ENCODE measurements at places on chromosomes 3 and 15.

DNA sequence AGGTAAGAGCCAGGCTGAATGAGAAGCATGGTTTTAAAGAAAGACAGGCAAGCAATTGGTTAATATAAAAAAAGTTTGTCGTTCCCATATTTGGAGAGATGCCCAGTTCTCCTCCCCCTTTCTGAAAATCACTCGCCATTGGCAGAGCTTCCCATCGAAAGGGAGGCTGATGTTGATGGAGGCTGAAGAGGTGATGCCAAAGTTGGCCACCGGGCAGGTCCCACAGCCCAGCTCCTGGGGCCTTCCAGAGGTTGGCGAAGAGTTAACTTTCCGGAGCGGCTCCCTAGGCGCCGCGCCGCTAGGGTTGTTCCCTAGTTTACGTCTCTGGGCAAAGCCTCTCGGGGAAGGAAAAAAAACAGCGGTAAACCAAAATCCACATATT, 793 bp downstream of the PCOLCE2 start:
- no peak for DNase-seq

DNA sequence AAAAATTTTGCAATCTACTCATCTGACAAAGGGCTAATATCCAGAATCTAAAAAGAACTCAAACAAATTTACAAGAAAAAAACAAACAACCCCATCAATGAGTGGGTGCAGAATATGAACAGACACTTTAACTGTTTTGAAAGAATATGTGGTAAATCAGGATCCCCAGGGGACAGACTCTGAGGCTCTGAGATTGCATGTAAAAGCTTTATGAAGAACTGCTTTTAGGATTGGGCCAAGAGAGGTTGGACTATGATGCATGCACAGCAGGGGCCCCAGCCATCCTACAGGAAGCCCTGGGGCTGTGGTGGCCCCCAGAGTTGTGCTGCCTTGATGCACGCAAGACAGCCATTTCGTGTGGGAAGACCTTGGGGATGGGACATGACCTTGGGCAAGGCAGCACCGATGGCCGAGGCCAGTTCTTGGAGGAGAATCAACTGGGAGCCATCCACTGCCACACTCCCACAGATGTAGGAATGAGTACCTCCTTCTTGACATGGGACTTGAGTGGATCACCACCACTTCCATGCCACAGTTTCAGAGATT, 298.1 kb upstream of the THBS1 start:
- no peak for DNase-seq

DNA sequence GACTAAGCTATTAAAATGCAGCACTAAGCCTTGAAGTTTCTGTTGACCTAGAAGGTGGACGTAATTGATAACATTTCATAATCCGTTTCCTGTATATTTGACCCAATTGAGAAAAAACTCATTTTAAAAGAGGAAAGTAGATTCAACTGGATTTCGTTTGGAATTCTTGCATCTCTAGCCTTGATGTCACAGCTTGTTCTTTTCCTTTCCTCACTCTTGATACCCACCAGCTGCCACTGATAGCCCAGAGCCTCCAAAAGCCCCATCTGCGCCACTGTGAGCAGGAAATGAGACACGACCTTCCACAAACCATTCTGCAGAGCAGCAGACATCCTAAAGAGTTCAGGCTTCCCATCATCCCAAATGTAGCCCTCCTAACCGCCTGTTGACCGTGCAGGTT, 61.8 kb downstream of the FOXB1 start:
- no peak for DNase-seq

GRCh38 chr15:65835447-65835846, 33.8 kb upstream of the RAB11A start:
- no peak for DNase-seq

DNA sequence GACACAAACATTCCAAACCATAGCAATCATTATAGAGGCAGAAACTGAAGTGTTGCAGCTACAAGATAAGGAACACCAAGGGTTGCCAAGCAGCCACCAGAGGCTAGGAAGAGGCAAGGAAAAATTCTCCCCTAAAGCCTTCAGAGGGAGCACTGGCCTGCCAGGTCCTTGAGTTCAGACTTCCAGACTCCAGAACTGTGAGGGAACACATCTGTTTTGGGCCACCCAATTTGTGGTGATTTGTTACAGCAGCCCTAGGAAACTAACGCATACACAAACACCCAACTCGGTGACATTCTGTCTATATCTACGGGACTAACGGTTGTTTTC, 54.6 kb downstream of the MB21D2 start:
- no peak for DNase-seq

GRCh38 chr3:130640027-130640426, 106.6 kb downstream of the PIK3R4 start:
- DNase-seq = no peak

DNA sequence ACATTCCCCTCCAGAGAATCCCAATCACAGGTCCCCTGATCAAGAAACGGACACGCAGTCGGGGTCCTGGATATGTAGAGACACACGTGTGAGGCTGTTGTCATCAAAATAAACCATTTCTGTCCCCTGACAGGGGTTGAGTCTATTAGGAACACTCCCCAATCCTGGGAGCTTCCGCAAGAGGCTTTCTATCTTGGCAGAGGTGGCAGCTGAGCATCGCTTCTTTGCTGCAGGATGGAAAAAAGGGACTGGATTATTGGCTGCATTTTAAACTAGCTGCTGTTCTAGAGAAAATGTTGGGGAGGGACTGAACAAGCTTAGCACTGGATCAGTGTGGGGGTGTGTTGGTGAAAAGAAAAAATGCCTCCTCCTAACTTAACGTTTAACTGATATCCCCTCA, 2.5 kb upstream of the CNTN4 start:
- no peak for DNase-seq

GRCh38 chr15:74388363-74388951, 21.0 kb upstream of the CYP11A1 start:
- no peak for DNase-seq

GRCh38 chr3:53100818-53101466, 29.3 kb downstream of the RFT1 start:
- DNase-seq = no peak

Measured in GM12891 (cell line).